Retinal pigment epithelial cell (primary cell): ENCODE measurements at places on chromosomes 16 and 17.

DNA sequence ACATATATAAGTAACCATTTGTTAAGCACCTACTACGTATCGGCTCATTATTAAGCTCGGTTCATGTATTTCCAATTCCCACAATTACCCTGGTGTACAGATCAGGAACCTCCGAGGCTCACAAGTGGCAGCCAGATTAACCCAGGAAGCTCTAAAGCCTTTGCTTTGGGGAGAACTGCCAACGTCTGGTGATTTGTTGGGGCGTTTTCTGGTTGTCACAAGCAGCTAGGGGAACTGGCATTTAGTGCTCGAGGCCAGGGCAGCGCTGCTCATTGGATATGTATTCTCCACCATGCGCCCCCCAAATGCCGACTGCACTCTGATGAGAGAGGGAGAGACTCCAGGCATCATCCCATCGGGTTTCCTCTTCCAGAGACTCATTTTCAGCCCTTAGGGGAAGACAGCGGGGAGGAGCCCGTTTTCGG lies 541 bp downstream of the ZNF18 start:
- peak; percentile 46 for DNase-seq

- no peak for DNase-seq
Measured at GRCh38 chr16:88723507-88723887, 17.2 kb downstream of the CTU2 start.

- DNase-seq = no peak
Measured at GRCh38 chr16:20683812-20684211, 13.7 kb downstream of the ACSM1 start.

GRCh38 chr16:87808108-87808507 lies 42.3 kb upstream of the KLHDC4 start:
- no peak for DNase-seq

- no peak for DNase-seq
Measured at GRCh38 chr16:55495616-55496289, 13.1 kb upstream of the LPCAT2 start.

DNA sequence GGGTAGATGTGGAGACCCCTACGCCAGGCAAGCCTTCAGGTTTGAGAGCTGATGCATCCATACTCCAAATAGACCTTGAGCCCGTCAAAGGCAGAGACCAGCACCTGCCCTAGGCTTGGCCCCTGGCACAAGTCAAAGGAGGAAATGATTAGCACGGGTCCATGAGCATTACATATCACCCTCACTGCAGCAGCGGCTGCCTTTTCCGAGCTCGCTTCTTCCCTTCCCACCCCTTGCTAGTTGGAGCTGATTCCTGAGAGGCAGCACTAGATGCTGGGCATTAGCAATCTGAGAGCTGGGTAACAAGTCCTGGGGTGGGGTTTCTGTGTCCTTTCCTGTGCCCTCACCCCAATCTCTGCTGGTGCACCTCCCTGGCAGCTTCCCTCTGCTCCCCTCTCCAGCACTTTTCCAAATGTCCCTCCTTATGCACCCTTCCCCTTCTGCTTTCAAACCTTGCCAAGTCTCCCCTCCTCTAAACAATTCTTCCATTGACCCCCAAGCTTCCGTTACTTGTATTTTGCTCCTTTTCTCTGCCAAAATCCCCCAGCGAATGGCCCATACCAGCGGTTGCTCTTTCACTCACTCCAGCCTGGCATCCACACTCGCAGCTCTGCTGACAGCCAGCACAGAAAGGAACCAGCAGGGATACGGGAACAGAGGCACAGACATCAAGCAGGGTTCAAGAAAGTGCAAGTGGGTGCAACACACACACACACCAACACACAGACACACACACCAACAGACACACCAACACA lies 3.0 kb downstream of the CDRT4 start:
- no peak for DNase-seq

GRCh38 chr17:67056746-67057490 lies 12.6 kb downstream of the CACNG1 start:
- no peak for DNase-seq

- DNase-seq = no peak
Measured at GRCh38 chr17:44219616-44220212, at the start of gene UBTF. Gene UBTF, minus strand, starts transcription at chr17:44219675. Its CDS starts 1,446 bp downstream, at chr17:44218229.

DNA sequence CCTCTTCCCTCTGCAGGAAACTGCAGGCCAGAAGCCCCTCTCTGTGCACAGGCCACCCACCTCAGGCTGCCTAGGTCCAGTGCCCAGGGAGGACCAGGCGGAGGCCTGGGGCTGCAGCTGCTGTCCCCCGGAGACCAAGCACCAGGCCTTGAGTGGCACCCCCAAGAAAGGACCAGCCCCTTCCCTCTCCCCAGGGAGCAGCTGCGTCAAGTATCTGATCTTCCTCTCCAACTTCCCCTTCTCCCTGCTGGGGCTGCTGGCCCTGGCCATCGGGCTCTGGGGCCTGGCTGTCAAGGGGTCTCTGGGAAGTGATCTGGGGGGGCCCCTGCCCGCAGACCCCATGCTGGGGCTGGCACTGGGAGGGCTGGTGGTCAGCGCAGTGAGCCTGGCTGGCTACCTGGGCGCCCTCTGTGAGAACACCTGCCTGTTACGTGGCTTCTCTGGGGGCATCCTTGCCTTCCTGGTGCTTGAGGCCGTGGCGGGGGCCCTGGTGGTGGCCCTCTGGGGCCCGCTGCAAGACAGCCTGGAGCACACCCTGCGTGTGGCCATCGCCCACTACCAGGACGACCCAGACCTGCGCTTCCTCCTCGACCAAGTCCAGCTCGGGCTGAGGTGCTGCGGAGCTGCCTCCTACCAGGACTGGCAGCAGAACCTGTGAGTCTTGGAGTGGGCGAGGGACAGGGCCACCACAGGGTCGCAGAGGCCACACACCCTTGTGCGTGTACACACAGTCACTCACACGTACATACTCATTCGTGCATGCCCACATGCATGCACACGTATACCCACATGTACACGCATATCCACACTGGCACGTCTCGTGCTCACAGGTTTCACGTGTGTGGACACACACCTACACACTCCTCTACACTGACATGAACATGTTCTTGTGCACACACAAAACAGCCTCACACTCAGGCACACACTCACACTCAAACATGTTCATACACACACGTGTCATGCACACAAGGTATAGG lies 8.3 kb downstream of the TSPAN10 start:
- DNase-seq = no peak

DNA sequence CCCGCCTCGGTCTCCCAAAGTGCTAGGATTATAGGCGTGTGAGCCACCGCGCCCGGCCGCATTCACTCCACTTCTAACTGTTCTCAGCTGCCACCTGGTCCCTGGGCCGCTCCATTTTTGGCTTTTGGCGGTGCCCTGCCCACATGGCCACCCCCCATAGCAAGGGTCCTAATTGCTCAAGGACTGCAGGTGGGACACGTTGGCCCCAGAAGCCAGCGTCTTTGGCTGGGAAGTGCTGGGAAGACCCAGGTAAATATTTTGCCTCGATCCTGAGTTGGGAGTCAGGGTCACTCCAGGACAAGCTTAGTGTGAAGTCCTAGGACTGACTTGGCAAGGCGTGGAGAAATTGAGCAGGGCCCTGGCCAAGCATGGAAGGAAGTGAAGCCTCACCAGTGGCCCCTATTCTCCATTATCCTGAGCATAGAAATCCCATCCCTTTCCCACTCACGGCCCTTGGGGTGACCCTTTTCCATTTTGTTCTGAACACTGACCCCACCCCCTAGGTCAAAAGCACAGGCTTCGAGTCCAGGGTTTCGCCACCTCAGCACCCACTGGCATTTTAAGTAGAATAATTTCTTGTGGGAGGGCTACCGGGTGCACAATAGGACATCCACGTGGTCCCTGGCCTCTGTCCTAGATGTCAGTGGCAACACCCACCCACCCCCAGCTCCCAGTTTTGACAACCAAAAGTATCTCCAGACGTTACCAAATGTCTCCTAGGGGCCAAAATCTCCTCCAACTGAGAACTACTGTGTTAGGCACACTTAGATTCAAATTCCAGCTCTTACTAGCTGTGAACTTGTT lies 5.9 kb upstream of the WDR81 start:
- no peak for DNase-seq

- no peak for DNase-seq
Measured at GRCh38 chr16:11263737-11264136, 5.4 kb downstream of the TNP2 start.

- no peak for DNase-seq
Measured at GRCh38 chr16:54062361-54063278, 224.0 kb downstream of the IRX3 start.

GRCh38 chr16:50261160-50261706 lies 5.1 kb upstream of the ADCY7 start:
- DNase-seq = no peak

- DNase-seq = no peak
Measured at GRCh38 chr17:49035470-49036269, 38.5 kb downstream of the IGF2BP1 start.

GRCh38 chr17:863880-864279 lies 81.7 kb downstream of the MRM3 start:
- DNase-seq = no peak

DNA sequence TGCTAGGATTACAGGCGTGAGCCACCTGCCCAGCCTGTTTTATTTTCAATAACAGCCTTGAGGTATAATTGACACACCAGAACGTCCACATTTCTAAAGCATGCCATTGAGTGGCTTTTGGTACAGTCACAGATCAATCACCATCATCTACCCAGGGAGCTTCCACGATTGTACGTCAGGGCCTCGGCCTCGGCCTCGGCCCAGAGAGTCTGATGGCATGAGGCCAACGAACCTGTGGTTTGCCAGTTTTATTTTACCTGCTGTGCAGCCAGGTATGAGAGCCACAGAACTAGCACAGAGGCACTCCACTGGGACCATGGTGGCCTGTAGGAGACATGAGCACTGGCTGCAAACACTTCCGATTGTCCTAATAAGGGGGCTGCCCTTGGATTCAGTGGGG lies 8.3 kb downstream of the UBALD1 start:
- DNase-seq = no peak

- DNase-seq = no peak
Measured at GRCh38 chr17:47719411-47720152, 13.5 kb upstream of the TBX21 start.

DNA sequence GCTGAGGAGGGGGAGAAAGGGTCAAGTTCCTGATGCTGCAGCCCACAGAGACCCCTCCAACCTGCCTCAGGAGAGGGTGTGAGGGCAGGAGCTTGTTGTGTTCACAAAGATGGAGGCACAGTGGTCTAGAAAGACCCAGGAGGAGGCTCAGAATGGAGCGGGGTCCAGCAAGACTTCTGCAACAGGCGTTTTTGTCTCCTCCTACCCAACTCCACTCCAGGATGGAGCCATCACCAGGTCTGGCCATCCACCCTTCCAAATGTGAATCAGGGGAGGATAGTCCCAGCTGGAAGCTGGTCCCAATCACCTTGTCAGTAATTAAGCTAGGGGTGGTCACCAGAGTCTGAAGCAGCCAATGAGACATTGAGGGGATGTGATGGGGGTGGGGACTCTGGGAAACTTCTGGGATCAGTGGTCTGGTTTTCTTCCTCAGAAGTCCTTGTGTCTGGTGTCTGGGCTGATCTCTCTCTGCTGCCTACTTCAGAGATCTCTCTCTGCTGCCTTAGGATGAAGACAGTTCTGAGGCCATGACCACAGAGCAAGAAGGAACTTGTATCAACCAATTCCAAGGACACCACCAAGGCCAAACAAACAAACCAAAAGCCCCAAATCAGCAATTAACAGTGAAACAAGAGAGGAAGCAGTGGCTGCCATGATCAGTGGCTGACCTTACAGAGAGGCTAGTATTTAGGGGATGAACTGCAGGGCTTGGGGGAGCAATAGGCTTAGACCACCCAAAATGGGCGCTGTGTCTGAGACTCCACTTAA lies 14.5 kb downstream of the CD300LB start:
- no peak for DNase-seq

DNA sequence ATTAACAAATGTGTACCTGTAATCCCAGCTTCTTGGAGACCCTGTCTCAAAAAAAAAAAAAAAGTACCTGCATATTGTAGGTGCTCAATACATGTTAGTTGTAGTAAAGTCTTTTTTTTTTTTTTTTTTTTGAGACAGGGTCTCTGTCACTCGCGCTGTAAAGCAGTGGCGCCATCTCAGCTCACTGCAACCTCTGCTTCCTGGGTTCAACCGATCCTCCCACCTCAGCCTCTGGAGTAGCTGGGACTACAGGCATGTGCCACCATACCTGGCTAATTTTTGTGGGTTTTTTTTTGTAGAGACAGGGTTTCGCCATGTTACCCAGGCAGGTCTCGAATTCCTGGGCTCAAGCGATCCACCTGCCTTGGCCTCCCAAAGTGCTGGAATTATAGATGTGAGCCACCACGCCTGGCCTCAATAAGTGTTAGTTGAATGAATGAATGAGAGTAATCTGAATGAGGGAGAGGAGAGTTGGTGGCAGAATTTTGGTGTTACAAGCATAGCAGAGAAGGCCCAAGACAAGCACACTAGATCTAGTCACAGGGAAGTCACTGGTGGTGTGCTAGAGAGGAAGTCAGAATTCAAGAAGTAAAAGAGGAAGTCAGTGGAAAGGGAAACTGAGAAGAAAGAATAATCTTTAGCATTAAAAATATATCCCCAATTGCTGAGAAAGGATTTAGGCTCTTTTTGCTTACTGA lies 9.4 kb upstream of the MYL4 start:
- DNase-seq = no peak

- DNase-seq = no peak
Measured at GRCh38 chr17:12977008-12977751, 40.6 kb downstream of the ELAC2 start.

DNA sequence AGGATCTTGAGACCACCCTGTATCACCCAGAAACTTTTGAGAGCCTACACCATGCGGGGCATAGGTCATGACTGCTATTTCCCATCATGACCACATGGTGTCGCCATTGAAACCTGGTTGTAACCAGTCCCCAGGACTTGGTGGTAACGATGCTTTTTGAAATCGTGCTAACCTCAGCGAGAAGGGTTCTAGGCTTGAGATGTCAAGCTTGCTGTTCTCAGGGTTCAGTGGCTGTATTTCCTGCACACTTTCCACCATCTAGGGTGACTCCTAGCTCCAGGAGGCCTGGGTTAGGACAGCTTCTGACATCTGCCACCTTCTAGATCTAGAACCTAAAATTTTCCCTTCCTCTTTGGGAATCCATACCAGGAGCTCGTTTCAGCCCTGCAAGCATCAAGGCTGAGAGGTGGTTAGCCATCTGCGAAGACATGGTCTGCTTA lies 13.0 kb upstream of the SPNS3 start:
- DNase-seq = peak; percentile 45

GRCh38 chr16:6218855-6219254 lies 1113.8 kb upstream of the RBFOX1 start:
- DNase-seq = no peak

DNA sequence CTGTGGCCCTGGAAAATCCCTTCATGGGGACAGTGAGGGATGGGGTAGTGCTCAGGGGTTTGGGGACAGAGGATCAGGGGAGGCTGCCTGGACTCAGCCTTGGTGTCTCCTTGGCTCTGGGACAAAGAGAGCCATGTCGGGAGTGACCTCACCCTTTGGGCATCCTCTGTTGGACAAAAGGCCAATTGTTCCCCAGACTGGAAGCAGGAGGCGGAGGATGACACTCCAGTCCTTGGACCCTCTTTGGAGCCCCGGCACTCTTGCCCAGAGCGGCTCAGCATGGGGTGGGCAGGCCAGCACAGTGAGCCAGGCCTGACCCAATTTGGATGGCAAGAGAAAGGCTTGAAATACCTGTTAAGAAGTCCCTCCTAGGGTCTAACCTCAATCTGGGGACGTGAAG lies 39.4 kb upstream of the PHB1 start:
- no peak for DNase-seq

GRCh38 chr17:10992106-10992880 lies 154.4 kb upstream of the PIRT start:
- DNase-seq = no peak
